ENCODE measurements at places on chromosomes 4 and X. TPM values are rescaled to one million over a fixed set of nuclear protein-coding genes. Genes with fewer than 3 reads are reported as not detected.
A peak's percentile ranks its signal among the peaks of the same experiment; 100 is the strongest.

DNA sequence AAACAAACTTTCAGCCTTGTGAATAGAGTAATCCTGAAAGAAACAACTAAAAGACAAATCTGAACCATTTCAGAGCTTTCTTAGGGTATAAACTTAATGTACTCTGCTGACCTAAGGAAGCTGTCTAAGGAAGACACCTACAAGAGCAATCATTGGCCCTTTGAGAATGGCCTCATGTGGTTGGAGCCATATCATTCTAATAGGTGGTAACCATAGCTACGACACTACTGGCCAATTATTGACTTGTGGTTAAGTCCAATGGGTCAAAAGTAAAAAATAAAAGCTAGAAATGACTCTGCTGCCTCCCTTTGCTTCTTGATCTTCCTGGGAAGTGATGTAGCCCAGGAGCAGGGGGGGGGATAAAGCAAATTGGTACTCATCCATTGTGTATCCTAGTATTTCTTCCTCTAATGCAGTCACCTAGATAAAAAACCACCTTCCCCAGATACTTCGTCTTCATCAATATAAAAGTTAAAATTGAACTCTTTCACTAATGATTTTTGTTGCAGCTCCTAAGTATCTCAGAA, 547.0 kb downstream of the ARAP2 start:
- DNase-seq: no peak

GRCh38 chrX:108304210-108304609, 134.0 kb downstream of the COL4A6 start:
- no peak for DNase-seq

DNA sequence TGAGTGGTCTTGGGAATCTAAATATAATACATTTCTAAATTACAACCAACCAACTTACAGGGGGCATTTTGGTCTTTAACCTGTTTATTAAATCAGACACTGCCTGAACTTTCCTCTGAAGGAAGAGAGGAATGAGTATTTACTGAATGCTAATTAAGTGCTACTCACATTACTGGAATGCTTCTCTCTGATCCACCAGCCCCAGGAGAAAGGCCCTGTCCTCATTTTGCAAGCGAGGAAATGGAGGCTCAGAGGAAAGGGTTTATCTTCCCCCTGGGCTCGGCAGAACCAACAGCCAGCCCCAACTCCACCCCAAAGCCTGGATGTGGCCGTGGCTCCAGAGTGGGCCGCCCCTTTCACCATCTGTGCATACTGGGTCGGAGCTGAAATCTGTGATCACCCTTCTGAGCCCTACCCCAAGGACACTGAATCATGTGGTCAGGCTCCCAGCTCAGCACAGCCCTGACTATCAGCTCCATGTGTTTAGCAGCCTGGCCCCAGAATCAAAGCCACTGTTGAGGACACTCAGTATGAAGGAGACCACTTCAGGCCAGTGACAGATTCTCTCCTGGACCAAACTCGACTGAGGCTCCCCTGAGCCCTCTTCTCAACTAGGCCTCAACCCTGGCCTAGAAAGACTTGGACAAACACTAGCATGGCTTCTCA, 56.7 kb upstream of the ENPP6 start:
- no peak for DNase-seq

GRCh38 chr4:156686120-156686519, 285.5 kb downstream of the PDGFC start:
- peak; percentile 64 for DNase-seq

DNA sequence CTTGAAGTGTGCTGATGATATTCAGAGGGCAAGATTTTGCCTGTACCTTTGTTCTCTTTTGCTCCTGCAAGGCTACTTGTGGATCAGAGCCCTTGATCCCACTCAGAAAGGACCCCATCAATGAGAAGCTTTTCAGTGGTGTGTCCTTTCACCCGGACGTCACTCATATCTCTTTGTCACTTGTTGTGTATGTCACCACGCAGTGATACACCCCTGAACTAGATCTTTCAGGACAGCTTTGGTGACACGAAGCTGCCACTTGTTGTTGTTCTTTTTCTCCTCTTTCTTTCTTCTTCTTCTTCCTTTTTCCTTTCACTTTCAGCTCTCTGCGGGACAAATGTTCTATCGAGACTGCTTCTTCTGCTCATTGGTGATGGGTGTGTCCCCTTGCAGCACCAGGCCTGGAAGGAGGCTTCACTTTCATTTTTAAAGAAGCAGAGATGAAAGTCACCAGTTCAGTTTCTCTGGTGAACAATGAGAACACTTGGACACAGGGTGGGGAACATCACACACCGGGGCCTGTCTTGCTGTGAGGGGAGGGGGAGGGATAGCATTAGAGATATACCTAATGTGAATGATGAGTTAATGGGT, 83.6 kb downstream of the NBDY start:
- DNase-seq: no peak

DNA sequence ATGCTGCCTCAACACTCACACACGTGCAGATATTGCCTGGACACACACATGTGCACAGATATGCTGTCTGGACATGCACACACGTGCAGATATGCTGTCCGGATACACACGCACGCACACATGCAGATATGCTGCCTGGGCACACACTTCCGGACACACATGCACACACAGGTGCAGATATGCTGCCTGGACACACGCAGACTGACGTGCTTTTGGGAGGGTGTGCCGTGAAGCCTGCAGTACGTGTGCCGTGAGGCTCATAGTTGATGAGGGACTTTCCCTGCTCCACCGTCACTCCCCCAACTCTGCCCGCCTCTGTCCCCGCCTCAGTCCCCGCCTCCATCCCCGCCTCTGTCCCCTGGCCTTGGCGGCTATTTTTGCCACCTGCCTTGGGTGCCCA, 14.7 kb downstream of the FGFRL1 start:
- no peak for DNase-seq

- DNase-seq: no peak
These were observed 193.5 kb downstream of the PDGFC start for GRCh38 chr4:156778093-156778492.

Gene FAM149A
- 42.5 TPM for polyA plus RNA-seq

DNA sequence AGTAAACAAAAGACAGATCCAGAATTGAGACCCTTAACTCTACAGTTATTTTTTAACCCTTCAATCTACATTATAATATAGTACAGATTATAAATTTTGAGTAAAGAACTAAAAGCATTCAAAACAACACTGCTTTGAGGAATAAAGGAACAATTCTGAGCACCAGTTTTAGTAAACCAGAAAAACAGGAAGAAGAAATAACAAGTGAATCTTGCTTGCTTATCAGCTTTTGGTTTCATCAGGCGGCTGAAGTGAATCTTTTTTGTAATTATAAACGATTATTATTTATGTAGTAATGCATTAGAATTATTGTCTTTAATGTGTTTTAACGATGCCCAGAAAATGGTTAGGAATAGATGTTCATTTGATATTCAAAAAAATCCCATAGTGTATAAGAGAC, 305.4 kb downstream of the ARAP2 start:
- DNase-seq: no peak

- DNase-seq: no peak
These were observed 152.3 kb upstream of the KLF3 start for GRCh38 chr4:38511702-38512101.

Data from renal cortex interstitium (tissue), 15 donors.